ENCODE measurements at places on chromosomes 3 and 15. TPM values are rescaled to one million over a fixed set of nuclear protein-coding genes. Genes with fewer than 3 reads are reported as not detected.

The TMCO5A gene
- not detected for total RNA-seq

The CCR5 gene
- total RNA-seq: 0.27 TPM

The NR1I2 gene
- total RNA-seq: not detected

The SCG3 gene
- 0.10 TPM for total RNA-seq

The SNTN gene
- not detected for total RNA-seq

The GRM7 gene
- total RNA-seq: not detected

The REC114 gene
- 0.32 TPM for total RNA-seq

The PPP2R3A gene
- total RNA-seq: 103 TPM

The MUC4 gene
- total RNA-seq: 0.17 TPM

The TM4SF18 gene
- total RNA-seq: 8.9 TPM

The TRPC1 gene
- 11.6 TPM for total RNA-seq

The CNTN4 gene
- 5.7 TPM for total RNA-seq

The MYH15 gene
- total RNA-seq: 0.37 TPM

The CPNE9 gene
- total RNA-seq: not detected

The ATP2B2 gene
- 0.07 TPM for total RNA-seq

The PLAAT1 gene
- total RNA-seq: 7.0 TPM

The EPHA3 gene
- 2.2 TPM for total RNA-seq

The COL6A5 gene
- not detected for total RNA-seq

The GOLGA6A gene
- total RNA-seq: not detected

The ATP1B3 gene
- total RNA-seq: 45.5 TPM

Data from heart left ventricle (tissue), 16 donors.